Vagina (tissue), 2 donors: ENCODE measurements at places on chromosomes 3 and 15. TPM values are rescaled to one million over a fixed set of nuclear protein-coding genes. Genes with fewer than 3 reads are reported as not detected.

DNA sequence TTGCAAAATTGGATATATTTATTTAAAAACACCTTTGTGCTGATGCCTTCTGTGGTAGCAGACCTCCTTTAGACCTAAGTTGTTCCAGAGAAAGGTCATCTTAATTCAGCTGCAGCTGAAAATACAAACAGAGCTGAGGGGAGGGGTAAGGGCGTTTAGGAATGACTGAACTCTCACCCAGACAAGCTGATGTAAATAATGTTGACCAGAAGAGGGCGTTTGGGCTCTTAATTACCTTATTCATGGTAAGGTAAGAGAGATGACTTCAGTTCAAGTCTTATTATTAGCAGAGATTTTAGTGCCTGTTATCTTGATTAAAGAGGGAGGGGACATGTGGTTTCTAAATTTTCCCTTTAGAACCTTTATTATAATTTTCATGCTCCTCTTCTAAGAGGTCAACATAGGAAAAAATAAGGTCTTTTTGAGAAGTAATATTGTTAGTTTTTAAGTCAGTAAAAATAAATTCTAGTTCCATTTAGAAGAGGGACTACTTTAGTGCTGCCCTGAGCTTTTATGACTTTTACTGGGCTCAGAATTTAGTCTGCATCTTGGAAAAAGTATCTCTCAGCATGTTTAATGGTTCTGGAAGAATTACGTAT, 46.3 kb downstream of the GPR171 start:
- no peaks in the 10 kb centered on the region for H3K36me3 ChIP-seq
- no peak overlapping the region for H3K4me3 ChIP-seq
- H3K4me1 ChIP-seq, result no peaks in the 10 kb centered on the region
- DNase-seq, result no peak
- no peak overlapping the region for H3K27ac ChIP-seq

GRCh38 chr15:23073890-23074646, 34.7 kb upstream of the TUBGCP5 start:
- no peak overlapping the region for H3K4me3 ChIP-seq
- no peaks in the 10 kb centered on the region for H3K36me3 ChIP-seq
- H3K27me3 ChIP-seq, result no peaks in the 10 kb centered on the region
- no peak for DNase-seq
- H3K4me1 ChIP-seq, result no peaks in the 10 kb centered on the region

DNA sequence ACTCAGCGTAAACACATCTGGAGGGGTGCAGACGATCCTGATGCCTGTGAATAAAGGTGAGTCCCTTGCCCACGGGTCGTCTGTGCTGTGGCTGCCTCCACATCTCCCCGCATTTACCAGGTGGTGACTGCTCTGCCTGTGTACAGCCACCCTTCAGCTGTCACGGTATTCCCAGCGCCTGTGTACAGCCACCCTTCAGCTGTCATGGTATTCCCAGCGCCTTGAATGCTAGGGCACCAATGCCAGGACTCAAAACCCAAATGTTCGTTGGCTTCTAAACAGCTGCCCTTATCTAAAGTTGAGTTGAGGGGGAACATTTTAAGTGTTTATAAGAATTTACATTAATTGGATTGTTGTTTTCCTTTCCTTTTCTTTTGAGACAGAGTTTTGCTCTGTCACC, 27.4 kb downstream of the MAP6D1 start:
- H3K27ac ChIP-seq, result no peak overlapping the region
- H3K4me3 ChIP-seq, result no peak overlapping the region
- no peaks in the 10 kb centered on the region for H3K4me1 ChIP-seq
- DNase-seq, result no peak
- no peaks in the 10 kb centered on the region for H3K36me3 ChIP-seq
- H3K27me3 ChIP-seq, result no peaks in the 10 kb centered on the region

DNA sequence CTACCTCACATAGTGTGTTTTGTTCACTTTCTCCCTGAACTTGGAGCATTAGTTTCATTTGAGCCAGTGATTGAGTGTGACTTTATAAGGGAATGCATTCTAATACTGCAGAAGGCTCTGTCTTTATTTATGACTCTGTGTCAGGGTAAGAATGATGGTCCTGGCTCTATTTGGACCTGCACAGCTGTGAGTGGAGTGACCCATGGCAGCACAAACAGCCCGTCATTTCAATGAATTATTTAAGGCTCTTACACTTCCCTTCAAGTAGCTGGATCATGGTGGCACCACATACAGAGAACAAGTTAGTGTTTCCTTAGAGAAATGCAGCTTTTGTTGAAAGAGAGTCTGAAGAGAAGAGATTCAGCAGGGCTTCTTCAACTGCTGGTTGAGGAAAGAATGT, 16.4 kb downstream of the TMEM108 start:
- no peaks in the 10 kb centered on the region for H3K4me1 ChIP-seq
- H3K36me3 ChIP-seq, result no peaks in the 10 kb centered on the region
- H3K4me3 ChIP-seq, result no peak overlapping the region
- no peak overlapping the region for H3K27ac ChIP-seq

COL6A6 gene
- not detected for total RNA-seq
